Substantia nigra (tissue), 51 donors: ENCODE measurements at places on chromosomes 11 and 22.

- peak; percentile 83 for DNase-seq
Observed at GRCh38 chr22:42649246-42650099, at the start of gene CYB5R3. Gene CYB5R3, minus strand, starts transcription at chr22:42649392. Its CDS starts 77 bp downstream, at chr22:42649315.

DNA sequence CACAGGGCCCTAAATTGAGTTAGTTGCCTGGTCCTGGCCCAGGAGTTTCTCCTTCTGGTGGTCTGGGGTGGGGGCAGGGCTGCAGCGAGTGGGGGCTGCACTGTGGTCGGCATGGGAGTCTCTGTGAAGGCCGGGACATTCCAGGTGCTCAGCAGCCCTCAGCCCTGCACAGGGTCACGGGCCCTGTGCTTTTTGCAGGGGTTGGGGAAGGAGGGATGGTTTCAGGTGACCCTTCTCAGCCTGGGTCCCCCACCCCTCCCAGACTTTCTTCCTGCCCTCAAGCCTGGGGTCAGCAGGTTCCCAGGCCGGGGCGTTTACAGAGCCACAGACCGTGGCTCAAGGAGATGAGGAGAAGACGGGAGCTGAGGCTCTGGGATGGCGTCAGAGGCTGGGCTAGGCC is 7.8 kb downstream of the EMID1 start:
- no peak for DNase-seq

DNA sequence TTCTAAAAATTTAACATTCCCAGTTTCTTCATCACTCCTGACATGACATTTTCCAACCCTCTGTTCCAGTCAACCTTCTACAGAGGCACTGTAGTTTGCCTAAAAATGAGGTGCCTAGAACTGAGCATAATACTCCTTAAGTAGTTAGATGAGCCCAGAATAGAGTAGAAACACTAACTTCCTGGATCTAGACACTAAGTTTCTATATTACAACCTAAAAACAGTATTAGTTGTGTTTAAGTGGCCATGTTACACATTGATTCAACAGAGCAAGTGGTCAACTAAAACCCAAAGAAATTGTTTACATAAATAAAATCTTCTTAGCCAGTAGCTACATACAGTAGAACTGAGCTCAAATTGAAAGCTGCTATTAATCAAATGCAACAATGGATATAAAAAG is 1.3 kb downstream of the HPS5 start:
- DNase-seq = no peak

- no peak for DNase-seq
Observed at GRCh38 chr11:123413636-123414035, 16.4 kb upstream of the GRAMD1B start.
